ENCODE measurements at places on chromosomes 7 and 10.
A peak's percentile ranks its signal among the peaks of the same experiment; 100 is the strongest.

GRCh38 chr7:149624419-149625339 lies 127.1 kb upstream of the ZNF746 start:
- DNase-seq: peak; percentile 96

DNA sequence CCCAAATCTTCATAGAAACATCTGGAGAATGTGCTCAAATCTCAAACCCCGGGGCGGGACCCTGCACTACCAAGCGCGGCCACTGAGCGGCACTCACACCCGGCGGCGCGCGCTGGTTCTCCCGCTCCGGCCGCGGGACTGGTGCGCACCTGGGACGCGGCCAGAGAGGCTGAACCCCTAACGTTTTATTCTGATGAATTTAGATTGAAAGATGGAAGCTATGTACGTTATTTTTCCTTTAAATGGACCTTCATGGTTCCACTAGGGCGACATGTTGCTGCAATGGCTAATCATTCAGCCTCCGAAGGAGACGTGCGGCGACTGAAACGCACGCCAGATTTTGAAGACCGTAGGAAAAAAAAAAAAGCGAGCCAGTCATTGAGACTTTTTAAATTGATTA lies 107.0 kb upstream of the INSIG1 start:
- peak; percentile 38 for DNase-seq

DNA sequence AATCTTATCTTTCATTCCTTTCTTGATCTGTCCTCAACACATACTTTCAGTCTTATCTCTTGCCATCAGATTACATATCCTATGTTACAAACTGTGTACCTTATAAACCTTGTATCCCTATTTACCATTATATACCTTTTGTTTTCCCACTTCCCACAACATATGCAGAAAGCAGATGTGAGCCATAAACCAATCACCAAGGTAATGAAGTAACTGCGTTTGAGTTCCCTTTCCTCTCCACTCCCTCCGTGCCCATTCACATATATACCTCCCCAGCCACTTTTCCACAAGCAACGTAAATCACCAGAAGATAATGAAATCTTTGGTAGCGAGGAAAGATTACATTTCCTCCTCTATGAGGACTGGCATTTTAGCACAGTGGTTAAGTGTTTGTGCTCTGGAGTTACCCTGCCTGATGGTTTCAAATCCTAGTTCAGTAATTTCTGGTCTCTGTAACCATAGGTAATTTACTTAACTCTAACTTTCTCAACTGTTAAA lies 55.5 kb upstream of the PHF14 start:
- DNase-seq: no peak

GRCh38 chr10:13924040-13924725 lies 337.4 kb downstream of the PRPF18 start:
- DNase-seq: no peak

DNA sequence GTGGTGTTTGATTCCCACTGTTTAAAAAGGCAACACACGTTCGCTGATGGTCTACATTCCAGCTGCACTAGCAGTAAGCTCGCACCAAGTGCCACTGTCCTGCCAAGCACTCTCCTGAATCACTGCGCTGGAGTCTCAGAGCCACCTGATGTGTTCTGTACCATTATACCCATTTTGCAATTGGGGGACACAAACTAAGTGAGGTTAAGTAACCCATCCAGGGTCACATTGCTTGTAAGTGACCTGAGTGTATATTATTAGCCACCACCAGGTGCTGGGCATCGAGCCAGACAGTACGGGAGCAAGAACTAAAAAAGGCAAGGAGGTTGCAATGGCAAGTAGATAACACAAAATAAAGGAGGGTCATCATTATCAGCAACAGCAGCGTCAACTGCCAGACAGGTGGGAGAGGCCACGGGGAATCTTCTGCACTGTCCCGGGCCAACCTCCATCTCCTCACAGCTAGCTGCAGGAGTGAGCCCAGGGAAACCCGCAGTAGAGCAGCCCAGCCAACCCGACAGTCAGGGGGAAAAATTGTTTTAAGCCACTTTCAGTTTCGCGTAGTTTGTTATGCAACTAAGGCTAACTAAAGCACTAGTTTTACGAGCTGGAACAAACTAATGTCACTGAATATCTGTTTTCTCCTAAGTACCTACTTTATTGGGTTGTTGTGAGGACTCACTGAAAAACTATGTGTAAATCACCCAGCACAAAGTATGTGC lies 712 bp upstream of the CPVL start:
- DNase-seq: peak; percentile 26

GRCh38 chr7:157464111-157464970 lies 127.5 kb downstream of the DNAJB6 start:
- no peak for DNase-seq

DNA sequence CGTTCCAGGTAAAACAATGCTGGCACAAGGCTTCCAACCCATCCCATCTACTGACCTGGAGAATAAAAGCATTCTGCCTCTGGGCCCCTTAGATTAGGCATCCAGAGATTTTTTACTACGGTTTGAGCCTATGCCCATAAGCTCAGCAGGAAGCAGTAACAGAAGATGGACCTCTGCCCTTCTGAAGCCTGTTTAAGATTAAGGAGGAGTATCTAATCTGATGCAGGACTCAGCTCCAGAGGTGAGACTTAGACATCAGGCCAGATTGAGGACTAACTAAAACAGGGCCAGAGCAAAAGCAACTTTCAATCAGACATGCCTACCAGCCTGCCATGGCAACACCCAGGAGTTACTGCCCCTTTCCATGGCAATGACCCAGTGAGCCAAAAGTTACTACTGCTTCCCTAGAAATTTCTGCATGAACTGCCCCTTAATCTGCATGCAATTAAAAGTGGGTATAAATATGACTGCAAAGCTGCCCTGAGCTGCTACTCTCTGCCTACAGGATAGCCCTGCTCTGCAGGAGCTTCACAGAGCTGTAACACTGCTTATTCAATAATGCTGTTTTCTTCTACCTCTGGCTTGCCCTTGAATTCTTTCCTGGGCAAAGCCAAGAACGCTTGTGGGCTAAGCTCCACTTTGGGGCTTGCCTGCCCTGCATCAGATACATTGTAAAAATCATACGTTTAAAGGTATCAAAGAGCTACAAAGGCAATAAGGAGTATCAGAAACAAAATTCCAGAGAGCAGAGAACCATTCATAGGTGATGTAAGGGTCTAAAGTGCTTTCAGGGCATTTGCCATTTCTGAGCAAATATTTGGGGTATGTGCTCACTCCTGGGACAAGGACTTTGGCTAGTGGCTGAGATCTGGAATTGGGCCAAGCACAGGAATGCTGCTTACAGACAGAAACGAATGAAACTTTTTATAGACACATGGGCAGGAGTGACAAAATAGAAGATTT lies 25.0 kb upstream of the CNNM1 start:
- no peak for DNase-seq

DNA sequence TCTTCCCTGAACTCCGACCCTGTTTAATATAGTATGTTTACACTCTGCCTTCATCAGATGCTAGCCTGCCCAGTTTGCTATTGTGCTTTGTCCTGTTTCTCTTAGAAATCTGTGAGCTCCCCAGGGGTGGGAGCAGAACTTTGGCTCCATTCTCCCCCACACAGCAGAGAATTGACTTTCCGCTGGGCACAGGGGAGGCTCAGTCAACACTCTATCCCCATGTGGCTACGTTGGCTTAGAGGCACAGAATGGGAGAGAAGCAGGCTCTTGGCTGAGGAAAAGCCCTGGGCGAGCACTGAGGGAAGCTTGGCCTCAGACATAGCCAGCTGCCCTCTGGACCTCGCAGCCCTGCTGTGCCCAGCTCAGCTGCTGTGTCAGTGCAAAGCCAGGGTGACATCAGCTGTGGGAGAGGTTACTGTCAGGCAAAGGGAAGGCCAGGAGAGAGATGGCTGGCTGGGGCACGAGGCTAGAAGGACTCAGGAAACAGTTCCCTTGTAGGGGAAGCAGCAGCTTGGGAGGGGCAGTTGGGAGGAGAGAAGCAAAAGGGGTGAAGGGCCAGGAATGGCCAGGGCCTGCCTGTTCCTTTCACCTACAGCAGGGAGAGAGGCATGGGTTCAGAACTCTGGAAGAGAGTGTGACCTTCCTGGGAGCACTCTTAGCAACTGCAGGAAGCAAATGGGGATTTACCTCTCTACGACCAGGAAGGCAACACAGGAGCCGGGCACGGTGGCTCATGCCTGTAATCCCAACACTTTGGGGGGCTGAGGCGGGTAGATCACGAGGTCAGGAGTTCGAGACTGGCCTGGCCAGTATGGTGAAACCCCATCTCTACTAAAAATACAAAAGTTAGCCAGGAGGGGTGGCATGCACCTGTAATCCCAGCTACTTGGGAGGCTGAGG lies 5.8 kb upstream of the SCD start:
- DNase-seq: peak; percentile 29

GRCh38 chr10:69317626-69318105 lies 39.4 kb downstream of the HK1 start:
- DNase-seq: no peak

- DNase-seq: no peak
Measured at GRCh38 chr10:35058686-35059085, 31.5 kb downstream of the CUL2 start.

Data from SK-MEL-5 (cell line).